GM12892 (cell line): ENCODE measurements at places on chromosomes 13 and 19.

GRCh38 chr19:46902402-46902766 is 41.6 kb downstream of the ARHGAP35 start:
- DNase-seq: no peak

DNA sequence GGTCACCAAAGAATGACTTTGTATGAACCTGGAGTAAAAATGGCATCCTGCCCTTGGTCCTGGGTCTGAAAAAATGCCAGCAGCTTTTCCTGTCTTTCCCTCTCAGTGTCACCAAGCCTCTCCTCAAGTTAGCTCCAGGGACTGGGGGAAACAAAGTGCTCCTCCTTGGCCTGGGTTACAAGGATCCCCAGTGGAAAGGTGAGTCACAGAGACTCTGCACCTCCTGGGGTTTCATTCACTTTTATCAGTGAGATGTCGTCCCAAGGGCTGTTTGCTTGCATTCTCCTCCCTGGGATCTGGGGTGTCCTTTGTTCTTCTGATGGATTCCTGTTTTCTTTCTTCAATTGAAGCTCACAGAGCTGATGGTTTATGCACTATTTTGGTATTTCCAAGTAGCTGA is 93.2 kb upstream of the CSNK1A1L start:
- DNase-seq: no peak

GRCh38 chr19:52007451-52007805 is 583 bp downstream of the ZNF615 start:
- DNase-seq: no peak

DNA sequence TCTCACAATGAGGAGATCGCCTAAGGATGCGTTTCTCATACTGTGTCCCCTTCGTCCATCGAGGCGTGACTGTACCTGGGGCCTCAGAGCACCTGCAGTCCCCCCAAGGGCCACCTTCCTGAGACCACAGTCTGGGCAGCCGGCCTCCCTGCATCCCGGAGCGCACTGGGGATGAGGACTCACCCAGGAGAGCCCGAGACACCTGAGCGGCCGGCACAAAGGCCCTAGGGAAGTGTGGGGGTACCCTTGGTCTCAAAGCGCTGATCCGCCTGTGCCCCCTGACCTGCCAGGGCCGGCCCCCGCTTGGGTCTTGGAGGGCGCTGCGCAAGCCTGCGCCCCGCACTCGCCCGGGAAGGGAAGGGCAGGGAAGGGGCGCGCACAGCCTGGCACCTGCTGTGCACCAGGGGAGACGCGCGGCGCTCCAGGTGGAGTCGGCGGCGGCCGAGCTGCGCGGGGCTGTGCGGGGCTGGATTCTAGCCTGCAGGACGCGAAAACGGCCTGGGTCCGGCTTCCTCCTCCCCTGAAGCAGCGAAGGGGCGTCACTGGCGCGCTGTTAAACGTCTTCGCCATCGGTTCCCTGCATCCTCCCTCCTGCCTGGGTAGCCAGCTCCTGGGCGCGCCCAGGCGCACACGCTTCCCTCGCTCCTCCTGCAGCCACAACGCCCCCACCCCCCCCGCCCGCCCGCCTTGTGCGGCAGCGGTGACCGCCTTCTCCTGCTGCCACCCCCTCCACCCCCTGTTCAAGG is 13.6 kb upstream of the USP29 start:
- DNase-seq: no peak

DNA sequence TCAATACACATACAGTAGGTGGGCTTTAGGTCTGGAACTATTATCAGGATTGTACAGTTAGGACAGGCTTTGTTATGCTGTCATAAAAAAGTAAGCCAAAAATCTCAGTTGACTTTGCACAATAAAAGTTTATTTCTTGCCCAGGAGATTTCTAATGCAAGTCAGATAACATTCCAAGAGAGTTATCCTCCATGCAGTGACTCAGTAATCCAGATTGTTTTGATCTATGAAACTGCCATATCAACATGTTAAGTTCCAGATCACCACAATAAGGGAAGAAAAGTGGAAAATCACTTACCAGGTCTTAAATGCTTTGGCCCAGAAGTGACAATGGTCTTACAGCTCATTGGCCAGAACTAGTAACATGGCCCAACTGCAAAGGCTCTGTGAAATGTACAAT is 636.2 kb upstream of the KLF12 start:
- no peak for DNase-seq
